ENCODE measurements at places on chromosomes 12 and 14.

DNA sequence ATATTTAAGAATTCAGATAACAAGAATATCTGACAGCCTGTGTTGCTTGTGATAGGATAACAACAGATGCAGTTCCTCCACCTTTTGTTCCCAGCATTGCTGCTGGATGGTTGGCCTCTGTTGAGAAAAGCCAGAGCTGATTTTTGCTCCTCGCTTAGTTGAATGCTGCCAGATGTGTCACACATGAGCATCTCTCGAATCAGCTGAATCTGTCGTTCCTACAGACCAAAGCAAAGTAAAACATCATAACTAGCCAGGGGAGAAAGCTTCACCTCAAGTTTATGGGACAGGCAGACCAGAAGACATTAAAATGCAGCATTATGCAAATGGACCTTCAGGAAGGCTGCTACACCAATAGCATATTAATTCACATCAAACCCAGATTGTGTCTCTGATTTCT, 20.1 kb downstream of the RACGAP1 start:
- no peak for DNase-seq

DNA sequence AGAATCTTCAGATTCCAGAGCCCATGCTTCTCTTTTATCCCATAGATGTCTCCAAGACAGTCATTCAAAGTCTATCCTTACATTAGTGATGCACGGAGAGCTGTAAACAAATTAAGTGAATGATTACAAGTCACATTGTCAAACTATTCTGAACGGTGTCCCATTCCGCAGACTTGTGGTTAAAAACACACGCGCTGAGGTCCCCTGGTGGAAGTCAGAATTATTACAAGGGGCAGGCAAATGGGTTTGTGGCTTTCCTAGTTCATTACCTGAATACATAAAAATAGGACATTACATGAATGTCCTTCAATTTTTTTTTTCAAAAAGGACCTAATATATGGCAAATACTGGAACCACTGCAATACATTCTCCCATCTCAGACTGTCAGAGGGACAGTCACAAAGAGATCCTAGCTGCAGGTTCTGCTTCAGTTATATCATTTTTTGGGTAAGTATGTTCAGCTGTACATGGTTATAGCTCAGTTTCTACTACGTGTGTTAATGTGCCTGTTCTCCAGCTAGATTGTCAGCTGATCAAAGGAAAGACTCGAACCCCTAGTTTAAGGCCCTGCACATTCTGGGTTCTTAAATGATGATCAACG, 53.1 kb upstream of the STON2 start:
- no peak for DNase-seq

DNA sequence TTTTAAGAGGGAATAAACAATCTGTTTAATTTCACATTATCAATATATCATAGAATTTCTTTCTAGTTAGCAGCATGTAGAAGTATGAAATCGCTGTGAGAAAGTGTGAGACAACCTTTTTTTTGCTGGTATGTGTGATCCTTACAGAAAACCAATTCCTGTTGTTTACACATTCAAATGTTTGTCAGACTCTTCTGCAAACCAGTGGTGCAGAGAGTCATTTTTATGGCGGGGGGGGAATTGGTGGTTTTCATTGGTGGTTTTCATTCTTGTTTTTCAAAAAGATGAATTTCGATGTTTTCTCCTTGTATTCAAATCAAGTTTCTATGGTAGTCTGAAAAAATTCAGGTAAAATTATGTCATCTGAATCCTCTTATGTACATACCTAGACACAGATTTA, 57.8 kb downstream of the SLC25A21 start:
- DNase-seq, result no peak

GRCh38 chr12:94488463-94488862, 28.8 kb upstream of the CEP83 start:
- DNase-seq, result no peak

DNA sequence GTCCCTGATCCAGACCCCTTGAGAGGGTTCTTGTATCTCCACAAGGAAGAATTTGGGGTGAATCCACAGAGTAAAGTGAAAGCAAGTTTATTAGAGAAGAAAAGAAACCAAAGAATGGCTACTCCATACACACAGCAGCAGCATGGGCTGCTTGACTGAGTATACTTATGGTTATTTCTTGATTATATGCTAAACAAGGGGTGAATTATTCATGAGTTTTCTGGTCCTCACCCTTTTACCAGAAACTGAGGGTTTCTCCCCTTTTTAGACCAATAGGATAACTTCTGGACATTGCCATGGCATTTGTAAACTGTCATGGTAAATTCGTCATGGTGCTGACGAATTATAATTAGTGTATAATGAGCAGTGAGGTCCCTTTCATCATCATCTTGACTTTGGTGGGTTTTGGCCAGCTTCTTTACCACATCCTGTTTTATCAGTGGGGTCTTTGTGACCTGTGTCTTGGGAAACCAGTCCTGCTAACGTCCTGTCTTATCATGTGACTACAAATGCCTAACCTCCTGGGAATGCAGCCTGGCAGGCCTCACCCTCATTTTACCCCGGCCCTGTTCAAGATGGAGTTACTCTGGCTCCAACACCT, 121.9 kb downstream of the SPTSSA start:
- DNase-seq, result no peak

DNA sequence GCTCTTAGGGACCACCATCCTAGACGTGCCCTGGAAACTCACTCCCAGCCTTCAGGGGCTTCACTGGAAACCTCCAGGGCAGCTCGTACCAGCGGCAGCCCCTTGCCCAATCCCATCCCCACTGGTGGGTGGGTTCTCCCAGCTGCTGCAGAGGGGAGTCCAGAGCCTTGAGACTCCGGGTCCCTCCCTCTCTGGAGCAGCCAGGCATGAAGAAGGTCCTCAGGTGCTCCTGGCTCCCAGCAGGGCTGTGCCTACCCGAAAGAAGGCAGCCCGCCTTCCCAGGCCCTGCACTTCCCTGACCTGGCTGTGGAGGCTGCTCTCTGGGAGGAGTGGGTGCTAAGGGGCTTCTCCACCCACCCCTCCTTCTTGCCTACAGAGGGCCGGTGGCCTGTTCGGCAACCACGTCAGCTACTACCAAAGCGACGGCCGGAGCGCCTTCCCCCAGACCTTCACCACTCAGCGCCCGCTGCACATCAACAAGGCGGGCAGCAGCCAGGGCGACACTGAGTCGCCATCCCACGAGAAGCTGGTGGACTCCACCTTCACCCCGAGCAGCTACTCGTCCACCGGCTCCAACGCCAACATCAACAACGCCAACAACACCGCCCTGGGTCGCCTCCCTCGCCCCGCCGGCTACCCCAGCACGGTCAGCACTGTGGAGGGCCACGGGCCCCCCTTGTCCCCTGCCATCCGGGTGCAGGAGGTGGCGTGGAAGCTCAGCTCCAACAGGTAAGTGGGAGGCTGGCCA, 115.5 kb upstream of the FKBP4 start:
- no peak for DNase-seq

GRCh38 chr14:91205459-91205858, 39.0 kb downstream of the GPR68 start:
- DNase-seq, result no peak

- DNase-seq, result peak; percentile 81
These were observed 124.8 kb upstream of the MAP1LC3B2 start for GRCh38 chr12:116434155-116435011.

- no peak for DNase-seq
These were observed 35.7 kb upstream of the ATP2A2 start for GRCh38 chr12:110245369-110245772.

DNA sequence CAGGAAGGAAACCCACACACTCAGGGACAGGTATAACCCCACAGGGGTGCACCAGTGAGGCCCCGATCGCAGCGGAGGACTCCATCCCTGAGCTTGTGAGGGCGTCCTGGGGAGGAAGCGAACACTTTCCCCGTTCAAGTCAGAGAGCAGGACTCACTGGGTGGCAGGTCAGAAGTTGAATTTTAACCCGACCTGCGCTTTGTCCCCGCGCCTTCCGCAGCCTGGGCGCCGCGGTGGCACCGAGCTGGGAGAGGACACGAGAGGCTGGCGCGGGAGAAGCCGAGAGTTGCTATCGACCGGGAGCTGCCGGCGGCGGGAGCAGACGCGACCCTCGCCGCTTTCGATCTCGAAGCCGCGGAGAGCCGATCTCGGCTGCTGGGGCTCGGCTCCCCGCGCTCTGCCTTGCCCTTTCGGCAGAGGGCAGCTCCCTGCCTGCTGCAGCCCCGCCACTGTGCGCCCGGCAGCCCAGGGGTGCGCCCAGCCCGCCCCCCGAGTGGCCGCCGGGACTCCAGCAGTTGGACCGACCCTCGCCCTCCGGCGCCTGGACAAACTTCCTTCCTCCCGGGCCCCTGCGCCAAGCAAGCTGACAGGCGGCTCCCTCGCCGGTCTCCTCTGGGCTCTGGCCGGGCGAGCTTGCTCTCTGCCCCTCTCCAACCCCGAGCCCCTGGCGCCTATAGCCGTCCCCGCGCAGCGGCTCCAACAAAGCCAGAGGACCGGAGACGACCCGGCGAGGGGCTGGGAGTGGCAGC, 918 bp downstream of the LIN7A start:
- no peak for DNase-seq

DNA sequence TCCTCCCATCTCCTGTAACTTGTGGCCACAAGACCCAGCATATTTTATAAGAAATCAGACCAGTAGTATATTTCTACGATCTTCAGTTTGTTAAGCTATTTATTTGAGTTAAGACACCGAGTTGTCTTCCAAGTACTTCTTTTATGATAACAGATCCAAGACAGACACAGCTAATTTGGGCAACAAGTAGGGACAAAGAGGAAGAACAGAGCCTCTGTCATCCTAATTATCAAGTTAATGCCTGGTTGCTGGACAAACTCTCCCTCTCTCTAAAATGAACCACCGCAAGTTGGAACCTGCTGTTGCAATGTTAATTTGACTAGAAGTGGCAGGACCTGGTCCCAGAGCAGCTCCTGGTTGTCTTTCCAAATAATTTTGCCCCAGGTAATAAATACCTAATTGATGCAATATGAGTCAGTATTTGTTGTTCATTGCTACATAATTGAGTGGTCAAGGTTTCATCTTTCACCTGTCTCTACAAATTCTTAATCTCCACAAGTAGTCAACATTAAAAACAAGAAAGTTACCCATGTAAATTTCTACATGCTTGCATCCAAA, 323.7 kb downstream of the PAWR start:
- no peak for DNase-seq

DNA sequence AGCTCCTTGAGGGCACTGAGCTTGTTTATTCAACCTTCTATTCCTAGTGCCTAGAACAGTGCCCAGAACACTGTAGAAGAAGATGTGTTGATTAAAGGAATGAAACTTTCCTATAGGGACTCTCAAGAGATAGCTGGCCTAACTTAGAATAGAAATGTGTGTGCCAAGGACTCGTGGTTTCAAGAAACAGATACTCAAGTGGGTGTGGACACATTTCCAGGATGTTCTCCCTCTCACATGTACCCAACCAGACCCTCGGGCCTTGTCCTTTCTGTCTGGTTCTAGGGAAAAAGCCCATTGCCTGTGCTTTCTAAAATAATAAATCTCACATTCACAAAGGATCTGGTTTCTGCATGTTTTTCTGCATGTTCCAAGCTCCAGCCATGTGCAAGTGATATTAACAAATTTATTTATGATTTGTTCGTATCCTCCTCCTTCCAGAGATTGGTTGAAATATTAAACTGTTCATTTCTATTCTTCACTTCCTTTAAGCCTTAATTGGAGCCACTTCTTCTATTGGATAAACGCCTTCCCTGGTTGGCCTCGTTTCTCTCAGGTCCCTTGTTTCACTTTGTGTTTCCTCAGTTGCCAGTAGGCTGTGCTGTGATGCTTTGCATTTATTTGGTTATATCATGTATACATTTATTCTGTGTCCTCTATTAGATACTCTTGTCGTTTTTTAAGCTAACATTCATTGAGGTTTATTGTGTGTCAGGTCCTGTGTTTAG, 89.8 kb downstream of the CRADD start:
- no peak for DNase-seq

GRCh38 chr14:34750670-34751069, 36.3 kb upstream of the CFL2 start:
- no peak for DNase-seq

GRCh38 chr14:55702511-55702910, 122.5 kb downstream of the KTN1 start:
- no peak for DNase-seq

- DNase-seq, result no peak
These were observed 9.3 kb upstream of the CDK2AP1 start for GRCh38 chr12:123280971-123281370.

DNA sequence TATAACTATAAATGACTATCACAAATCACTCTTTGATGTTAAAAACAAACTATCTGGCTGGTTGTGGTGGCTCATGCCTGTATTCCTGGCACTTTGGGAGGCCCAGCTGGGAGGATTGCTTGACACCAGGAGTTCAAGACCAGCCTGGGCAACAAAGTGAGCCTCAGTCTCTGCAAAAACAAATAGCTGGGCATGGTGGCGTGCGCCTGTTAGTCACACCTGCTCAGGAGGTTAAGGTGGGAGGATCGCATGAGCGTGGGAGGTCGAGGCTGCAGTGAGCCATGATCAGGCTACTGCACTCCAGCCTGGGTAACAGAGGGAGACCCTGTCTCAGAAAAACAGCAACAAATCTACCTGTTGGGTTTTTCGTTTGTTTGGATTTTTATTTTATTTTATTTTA, 5.4 kb downstream of the TXNRD1 start:
- no peak for DNase-seq

DNA sequence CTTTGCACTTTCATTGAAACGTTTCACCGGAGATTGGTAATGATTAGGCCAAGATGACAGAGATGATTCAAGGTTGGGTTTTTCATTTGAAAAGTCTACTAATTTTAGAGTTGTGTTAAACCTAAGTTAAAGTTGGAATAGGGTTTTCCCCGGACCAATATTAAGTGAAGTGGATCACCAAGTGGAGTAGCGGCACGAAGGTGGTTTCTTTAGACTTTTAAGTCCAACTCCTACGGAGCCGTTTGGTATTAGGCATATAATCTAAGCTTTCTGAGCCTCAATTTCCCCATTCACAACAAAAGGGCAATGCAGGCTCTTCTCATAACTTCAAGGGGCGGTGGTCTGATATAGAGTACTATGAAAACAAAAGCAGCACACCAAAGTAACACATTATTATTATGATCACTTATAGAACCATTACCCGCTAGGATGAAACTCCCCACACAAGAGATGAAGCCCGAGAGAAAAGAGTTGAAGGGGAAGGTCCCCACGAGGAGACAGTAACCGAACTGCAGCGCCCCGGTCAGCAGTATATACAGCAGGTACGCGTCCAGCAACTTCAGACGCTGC, 413 bp downstream of the DAD1 start:
- DNase-seq, result no peak

GRCh38 chr12:69502345-69503081, 32.3 kb downstream of the FRS2 start:
- DNase-seq, result no peak

GRCh38 chr14:38121320-38122020, 86.2 kb upstream of the SSTR1 start:
- DNase-seq, result no peak
